Endothelial cell of umbilical vein (primary cell): ENCODE measurements at places on chromosomes 6 and 20. TPM values are rescaled to one million over a fixed set of nuclear protein-coding genes. Genes with fewer than 3 reads are reported as not detected.

DNA sequence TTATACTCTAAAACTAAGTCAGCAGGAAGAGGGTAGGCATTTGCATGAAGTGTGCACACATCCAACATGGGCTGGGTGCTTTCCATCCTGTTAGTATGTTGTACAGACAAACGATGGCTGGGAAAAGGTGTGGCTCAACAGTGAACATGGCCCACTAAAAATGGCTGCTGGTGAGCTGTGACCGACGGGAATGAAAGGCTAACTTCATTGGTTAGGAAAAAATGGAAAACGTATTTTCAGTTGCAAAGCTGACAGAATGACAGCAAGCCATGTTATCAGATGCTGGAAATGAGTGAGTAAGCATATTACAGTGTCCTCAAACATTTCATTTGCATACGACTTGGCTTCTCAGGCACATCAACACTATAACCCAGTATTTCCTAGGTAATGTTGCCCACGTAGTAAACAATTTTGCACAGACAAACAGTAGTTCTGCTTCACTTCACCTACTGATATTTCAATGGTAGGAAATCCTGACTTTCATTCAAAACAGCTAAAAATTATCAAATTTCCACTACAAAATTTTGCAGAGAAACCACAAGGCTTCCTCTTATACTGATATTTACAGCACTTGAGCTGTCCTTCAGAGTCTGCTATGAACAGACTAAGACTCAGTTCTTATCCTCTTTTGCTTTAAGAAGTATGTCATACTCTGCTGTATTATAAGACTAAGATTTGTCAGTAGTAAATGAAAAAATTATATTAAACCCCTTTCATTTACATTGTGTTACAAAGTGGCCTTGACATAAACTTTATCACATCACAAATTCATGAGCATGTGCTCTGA lies 98.9 kb downstream of the IRF4 start:
- DNase-seq = no peak

- no peak for DNase-seq
These were observed 30.1 kb downstream of the DUSP22 start for GRCh38 chr6:322259-322930.

DNA sequence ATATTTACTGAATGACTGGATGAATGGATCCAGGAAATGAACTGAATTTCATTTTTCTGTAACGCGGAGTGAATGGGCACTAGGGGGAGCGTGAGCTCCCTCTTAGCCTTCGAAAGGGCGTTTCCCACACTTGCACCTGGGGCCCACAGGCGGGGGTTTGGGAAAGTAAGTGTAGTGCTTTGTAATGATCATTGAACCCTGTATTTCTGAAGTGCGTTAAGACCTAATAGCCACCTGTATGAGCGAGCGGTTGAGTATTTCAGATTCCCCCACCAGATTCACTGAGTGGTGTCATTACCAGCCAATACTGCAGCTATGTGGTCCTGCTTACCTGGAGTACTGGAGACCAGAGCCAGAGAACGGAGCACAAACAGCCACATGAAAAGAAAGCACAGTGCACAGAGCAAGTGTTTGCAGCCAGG lies 10.5 kb downstream of the SYTL3 start:
- DNase-seq = no peak

Gene FOXC1
- total RNA-seq = 15.9 and 16.4 TPM in 2 replicates
